Coronary artery (tissue), 2 donors: ENCODE measurements at places on chromosomes 13 and 19.

DNA sequence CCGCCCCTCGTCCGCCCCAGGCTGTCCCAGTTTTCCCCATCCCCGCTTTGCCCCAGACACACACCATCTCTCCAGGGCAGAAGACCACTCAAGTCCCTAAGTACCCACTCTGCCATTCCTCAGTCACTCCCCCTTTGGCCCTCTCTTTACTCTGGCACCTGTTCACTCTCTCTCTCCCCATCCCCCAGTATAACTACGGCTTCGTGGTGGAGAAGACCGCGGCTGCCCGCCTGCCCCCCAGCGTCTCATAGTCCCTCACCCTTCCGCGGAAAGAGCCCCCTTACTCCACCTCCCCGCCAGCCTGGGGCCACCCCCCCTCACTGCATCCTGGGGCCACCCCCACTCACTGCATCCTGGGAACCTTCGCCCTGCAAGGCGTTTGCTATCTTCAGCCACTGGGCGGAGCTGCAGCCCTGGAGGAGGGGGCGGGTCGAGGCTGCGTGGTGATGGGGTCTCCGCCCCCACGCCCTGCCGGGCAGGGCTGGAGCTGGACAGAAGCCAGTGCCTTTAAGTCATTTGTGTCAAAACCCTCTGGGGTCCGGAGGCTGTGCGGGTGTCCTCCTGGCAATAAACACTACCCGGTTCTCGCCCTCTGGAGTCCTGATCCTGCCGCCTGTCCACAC, 5.0 kb downstream of the MVB12A start:
- no peak for DNase-seq

DNA sequence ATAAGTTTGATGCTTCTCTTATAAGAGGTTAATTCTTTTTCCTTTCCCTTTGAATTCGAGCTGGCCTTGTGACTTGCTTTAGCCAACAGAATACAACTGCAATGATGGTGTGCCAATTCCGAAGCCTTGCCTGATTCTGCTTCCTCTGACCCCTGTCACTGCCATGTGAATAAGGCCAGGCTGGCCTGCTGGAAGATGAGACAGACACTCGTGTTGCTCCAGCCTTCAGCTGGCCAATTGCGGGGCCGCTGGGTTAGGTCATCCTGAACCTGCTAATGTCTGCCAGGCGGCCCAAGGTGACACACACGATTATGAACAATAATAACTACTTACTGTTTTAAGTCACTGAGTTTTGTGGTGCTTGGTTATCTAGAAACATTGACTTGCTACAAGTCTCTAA, 352.0 kb downstream of the MYO16 start:
- DNase-seq = no peak

- DNase-seq = no peak
Measured at GRCh38 chr13:73075954-73076353, 17.1 kb downstream of the KLF5 start.

DNA sequence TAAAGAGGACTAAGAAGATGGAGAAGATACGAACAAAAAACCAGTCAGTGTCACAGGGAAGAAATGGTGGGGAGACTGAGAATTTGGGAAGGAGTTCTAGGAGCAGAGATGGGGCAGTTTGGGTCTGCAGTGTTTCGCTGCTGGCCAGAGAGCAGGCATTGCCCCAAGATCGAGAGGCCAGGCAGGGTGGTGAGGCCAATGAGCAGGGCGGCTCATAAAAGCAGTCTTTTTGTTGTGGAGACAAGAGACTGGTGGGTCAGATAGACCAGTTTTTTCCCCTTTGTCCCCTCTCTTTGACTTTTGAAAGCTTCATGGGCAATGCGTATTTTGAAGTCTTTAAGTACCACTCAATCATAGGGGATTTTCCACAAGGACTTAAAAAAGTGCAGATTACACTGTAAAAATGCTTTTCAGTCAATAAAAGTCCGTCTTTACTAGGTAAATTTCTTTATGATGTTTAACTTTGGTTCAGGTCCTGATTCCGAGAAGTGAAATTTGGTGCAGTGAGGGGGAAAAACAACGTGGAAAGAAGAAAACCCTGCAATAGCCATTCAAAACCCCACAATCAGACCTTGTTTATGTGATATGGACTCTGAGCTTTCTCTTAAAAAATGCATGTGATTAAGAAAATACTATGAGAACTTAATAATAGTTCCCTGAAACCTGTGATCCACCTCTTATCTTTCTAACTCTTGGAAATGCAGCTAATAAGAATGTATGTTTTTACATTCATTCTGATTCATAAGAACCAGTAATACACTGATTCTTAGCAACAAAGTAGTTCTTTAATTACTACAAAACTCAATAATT, 338.9 kb downstream of the KLF5 start:
- DNase-seq = no peak

DNA sequence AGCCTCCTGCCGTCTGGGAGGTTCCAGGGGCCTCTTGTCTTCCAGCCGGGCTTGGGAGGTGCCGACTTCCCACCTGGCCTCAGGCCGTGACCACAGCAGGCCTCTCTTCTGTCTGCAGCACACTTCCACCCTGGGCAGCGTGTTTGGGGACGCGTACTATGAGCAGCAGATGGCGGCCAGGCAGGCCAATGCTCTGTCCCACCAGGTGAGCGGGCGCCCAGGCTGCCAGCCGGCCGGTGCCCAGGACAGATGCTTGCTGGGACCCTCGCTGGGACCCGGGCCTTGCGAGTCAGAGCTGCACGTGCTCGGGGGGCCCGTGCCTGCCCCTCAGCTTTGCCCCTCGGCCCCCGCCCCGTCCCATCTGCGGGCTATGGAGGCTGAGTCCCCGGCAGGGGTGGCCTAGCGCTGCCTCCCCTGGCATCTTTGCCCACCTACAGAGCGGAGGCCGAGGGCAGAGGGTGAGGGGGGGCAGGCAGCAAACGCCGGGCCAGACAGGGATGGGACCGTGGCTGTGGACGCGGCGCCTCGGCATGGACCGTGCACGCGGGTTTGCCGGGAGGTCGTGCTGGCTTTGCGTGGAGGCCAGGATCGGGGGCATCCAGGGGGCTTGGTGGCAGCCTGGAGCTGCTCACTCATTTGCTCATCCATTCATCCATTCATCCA, 16.2 kb downstream of the COMP start:
- DNase-seq = no peak

GRCh38 chr13:99419591-99420243, 81.6 kb upstream of the TM9SF2 start:
- no peak for DNase-seq

GRCh38 chr13:74289107-74289506, 154.9 kb upstream of the KLF12 start:
- no peak for DNase-seq

DNA sequence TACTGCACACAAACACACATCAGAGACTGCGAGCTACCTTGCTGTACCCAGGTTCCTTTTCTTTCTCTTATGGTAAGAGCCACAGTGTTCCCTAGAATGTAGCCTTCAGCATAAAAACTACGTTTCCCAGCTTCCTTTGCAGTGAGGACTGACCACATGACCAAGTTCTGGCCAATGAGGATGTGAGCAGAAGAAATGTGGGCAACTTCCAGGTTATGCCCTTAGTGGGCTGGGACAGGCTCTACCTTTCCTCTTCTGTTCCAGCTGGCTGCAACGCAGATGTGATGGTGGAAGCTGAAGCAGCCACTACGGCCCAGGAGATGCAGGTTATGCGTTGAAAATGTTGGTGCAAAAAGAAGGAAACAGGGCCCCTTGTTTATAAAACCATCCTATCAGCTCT, 27.5 kb downstream of the VRK3 start:
- DNase-seq = no peak

DNA sequence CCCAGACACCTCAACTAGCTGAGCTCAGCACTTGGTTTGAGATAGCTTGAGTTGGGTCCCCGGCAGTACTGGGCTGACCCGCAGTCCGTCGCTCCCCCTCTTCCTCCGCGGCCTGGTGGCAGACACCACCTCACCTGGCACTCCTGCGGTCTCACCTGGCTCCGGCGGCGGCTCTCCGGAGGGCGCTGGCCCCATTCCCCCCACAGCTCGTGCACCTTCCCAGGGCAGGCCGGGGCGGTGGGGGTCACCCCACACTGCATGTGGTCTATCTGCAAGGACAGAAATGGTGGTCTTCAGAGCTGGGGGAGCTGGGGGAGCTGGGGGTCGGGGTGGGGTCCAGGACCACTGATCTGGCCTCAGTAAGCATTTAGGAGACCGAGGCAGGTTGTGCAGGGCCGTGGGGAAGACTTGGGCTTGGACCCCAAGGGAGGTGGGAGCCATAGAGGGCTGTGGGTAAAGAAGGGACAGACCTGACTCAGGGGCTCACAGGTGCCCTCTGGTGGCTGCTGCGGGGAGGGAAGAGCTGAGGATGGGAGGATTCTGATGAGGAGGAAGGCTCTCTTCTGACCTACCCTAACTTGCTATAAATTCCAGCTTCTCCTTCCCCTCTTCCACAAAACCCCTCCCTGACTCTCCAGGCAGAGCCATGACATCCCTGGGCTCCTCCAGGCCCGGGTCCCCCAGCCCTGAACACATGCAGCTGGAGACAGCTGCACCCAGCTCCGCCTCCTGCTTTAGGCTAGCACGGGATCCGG, 6.7 kb upstream of the PLIN4 start:
- DNase-seq = no peak

DNA sequence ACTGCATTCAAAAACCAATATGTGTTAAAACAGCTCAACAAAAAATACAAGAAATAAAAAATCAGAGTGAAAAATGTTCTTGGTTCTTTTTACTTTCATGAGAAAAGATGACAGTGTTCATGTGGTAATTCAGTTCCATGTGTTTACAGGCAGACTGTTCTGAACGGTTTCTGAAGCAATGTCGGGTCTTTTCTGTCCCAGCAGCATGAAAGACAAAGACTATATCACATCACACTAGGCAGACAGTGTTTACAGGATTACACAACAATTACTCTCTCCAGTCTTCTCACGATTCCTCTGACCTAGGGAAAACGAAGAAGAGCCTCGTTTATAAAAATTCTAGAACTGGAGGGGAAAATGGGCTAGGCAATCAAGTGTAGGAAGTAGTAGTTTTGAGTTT, 83.4 kb downstream of the UBL3 start:
- no peak for DNase-seq

- no peak for DNase-seq
Measured at GRCh38 chr13:113895436-113895835, 31.6 kb upstream of the GAS6 start.

DNA sequence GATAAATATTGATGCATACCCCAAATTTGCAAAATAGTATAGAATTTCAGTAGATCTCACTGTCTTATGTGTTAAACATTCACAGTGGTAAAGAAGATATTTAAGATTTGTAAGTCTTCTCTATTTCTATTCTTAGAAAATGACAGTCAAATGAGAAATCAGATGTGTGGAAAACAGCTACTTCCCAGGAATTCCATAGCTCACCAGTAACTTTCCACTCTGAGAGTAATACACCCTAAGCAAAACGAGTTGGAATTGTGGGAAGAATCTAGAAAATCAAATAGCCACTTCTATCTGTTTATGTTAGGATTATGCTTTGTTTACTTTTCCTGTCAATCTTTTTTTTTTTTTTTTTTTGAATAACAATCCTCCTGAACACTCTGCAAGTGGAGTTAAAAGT, 69.1 kb downstream of the FLT1 start:
- DNase-seq = no peak

DNA sequence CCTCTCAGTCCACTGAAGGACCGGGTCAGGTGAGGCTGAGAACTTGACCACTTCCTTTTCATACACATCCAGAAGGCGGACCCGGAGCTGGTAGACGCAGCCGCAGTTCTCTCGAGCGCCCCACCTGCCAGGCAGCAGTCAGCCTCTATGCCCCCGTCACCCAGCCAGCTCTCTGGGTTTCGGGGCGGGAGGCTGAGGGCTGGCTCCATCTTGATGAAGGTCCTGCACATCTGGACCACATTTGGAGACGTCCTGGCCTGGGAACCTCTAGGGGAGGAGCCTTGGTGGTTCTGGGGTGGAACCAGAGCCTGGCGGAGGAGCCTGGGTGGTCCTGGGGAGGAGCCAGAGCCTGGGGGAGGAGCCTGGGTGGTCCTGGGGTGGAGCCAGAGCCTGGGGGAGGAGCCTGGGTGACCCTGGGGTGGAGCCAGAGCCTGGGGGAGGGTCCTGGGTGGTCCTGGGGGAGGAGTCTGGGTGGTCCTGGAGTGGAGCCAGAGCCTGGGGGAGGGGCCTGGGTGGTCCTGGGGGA, 14.3 kb downstream of the MRPS12 start:
- DNase-seq = no peak

- no peak for DNase-seq
Measured at GRCh38 chr13:39039041-39039440, 785 bp downstream of the NHLRC3 start.

DNA sequence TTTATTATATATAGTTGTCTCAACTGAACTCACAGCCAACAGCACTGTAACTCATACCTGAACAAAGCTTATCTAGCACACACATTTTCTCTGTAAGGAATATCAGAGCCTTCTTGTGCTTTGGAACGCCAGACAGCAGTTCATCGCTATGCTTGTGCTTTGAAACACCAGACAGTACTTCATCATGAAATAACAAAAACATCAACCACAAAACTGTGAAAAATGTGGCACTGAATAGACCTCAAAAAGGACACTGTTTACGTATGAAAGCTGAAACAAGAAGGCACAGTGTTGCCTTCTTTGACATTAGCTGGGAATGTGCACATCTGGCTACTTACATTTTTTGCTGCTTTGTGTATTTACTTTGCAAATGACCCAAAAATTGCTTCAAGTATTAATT, 160.2 kb downstream of the PDS5B start:
- DNase-seq = no peak

GRCh38 chr13:95641291-95642027, 3.0 kb downstream of the DZIP1 start:
- no peak for DNase-seq

DNA sequence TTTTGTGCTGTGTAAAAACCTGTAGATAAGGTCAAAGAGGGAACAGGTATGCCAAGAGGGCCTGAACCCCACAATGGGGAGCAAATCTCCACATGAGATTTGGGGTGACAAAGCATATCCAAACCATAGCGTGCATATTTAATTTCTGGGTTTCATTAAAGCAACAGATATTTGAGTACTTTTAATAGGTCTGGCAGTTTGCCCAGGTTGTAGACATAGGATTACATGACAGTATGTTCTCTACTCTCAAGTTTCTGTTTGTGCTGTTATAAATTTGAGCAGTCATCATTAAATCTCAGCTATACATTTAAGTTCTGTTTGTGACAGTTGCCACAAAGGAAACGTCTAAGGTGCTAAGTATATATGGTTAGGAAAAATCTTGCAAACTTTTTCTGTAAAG, 236.4 kb downstream of the ATP8A2 start:
- no peak for DNase-seq

GRCh38 chr13:85724546-85725432, 74.4 kb downstream of the SLITRK6 start:
- no peak for DNase-seq

GRCh38 chr13:110760611-110761010, 47.1 kb downstream of the ING1 start:
- no peak for DNase-seq

GRCh38 chr13:93080587-93080986, 146.0 kb upstream of the GPC6 start:
- no peak for DNase-seq

DNA sequence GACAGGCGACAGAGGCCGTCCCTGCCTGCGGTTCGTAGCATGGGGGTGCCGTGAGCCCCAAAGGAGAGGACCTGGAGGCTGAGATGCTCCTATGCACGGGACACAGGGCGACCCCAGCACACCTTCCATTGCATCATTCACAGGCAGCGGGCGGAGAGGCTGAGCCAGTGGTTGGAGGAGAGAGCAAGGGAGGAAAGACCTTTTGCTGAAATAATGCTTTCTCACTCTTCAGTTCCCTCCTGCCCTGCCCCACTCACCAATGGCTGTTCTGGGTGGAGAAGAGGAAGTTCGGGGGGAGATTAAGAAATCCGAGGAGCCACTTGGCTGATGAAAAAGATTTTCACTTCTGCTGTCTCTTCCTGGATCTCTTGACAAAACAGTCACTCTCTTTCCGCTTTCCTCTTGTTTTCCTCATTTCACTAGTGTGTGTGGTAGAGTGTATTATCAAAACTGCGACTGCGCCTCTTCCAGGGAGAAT, at the start of gene NLRP12:
Gene NLRP12 (minus strand): TSS at position 181 of the 478 bp plus-strand sequence. CDS start 140 bp downstream, at position 41.
- DNase-seq = no peak
